NCI-H748 treated with DMSO at 0.1 percent for 48 hours (cell line): ENCODE measurements at places on chromosomes 6 and 20.

GRCh38 chr6:157107915-157108651, 215.2 kb downstream of the TMEM242 start:
- DNase-seq, result no peak

DNA sequence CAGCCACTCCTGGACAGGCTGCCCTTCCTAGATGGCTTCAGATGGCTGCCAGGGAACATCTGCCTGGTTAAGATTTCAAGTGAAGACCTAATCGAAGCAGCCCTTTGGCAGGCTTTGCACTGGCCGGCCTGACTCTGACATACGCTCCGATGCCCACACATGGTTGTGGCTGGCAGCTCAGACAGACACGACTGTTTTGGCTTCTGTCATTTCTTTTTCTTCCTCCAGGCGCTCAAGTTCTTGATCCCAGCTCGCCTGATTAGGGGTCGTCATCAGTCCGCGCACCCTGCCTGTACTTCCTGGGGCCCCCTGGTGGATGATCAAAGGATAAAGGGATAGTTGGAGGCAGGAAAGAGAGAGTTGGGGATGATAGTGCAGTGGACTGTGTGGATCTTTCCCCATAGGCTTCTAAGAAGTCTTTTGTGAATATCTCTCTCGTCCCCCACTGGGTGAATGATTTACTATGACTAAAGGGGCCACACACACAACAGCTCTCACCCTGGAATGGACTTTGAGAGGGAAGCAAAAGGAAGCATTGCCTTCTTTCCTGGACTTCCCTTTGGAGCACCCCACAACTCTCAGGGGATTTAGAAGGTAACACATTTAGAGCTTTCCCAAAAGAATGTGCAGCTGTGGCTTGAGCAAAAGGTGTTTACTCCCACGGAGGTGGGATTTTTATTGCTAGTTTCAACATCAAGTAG, 21.4 kb upstream of the TRAM2 start:
- peak; percentile 34 for DNase-seq

DNA sequence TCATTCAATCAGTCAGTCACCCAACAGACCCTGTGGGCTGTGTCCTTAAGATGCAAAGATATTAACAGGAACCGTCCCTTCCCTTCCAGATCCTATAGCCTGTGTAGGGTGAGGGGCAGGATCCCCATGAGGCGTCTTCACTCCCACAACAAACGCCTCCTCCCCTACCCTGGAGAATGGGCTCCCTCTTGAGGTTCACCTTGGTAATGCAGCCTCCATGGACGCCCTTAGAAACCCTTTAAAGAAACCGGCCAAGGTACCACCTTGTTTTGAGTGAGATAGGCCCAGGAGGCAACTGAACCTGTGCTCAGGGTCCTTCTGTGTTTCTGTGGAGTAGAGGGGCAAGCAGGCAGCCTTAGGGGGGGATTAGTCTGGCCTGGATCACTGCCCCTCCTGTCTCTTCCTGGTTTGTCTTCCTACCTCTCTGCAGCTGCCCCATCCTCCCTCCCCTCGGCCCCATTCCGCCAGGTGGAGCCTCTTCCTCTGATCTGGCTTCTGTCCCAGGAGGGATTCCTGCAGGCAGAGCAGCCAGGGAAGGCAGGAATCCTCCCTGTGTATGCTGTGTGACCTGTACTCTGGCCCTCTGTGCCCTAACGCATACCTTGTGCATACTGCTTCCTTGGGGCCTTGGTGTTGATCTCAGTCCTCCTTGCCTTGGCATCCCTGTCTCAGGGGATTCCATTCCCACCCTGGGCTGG, 6.6 kb upstream of the GUCA1A start:
- peak; percentile 83 for DNase-seq

GRCh38 chr6:152316024-152316423, 321.1 kb downstream of the SYNE1 start:
- no peak for DNase-seq

DNA sequence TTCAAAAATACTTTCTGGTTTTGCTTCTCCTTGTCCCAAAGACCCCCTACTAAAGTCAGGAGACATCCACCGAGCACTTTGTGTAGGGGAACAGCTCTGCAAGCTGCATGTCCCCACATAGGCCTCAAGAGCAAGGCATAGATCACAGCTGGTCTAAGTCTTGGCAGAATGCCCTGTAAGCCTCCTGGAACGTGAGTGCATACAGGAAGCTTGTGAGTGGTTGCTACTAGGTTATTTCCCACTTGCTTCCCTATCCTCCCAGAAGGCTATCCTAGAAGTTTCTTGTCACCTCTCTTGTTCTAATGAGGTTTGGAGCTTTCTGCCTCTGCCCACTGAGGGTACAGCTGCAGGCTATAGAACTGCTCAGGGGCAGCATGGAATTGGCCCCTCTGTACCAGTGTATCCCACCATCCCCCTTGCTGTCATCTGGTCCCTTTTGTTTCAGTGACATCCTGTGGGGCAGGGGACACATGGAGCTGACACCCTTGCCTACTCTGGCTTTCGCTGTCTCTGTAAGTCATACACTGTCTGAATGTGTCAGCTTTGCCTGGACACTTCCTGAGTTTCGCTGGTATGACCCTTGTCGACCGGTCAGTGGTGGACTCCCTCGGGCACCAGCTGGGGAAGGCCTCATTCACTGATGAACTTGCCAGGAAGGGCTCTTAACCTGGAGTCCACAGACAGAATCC, 35.6 kb upstream of the KCNK16 start:
- no peak for DNase-seq

GRCh38 chr6:12265791-12266190, 24.4 kb upstream of the EDN1 start:
- DNase-seq, result no peak

DNA sequence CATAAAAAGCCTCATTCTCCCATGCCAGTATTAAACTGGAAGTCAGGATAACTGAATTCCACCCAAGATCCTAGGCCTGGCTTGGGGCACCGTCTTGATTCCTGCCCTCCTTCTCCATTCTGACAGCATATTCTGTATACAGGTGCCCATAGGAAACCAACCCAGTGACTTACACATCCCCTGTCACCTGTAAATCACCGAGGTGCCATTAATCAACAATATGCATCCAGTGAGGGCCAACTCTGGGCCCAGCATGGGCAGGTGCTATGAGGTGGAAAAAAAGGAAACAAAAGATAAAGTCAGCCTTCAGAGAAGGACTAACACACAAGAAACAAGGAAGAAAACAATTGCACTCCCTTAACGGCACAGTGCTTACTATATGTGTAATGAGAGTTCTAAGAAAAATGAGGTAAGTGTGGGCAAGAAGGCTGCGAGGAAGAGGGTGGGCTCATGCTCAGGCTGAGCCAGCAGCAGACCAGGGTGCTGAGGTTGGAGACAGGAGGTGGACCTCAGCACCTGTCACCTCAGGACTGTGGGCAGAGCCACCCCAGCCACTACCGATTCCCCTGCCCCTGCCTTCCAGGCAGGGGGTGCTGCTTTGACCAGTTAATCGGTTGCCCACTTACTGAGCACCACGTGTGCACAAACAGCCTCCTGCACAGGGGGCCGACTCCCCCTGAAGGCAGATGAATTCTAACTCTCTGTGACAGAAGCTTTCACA, 105.9 kb downstream of the TRERF1 start:
- no peak for DNase-seq

GRCh38 chr6:68868646-68869045, 233.6 kb downstream of the ADGRB3 start:
- DNase-seq, result no peak

- no peak for DNase-seq
Measured at GRCh38 chr20:63037669-63038268, 31.0 kb upstream of the BHLHE23 start.

- no peak for DNase-seq
Measured at GRCh38 chr20:23623666-23624323, 14.0 kb downstream of the CST3 start.

DNA sequence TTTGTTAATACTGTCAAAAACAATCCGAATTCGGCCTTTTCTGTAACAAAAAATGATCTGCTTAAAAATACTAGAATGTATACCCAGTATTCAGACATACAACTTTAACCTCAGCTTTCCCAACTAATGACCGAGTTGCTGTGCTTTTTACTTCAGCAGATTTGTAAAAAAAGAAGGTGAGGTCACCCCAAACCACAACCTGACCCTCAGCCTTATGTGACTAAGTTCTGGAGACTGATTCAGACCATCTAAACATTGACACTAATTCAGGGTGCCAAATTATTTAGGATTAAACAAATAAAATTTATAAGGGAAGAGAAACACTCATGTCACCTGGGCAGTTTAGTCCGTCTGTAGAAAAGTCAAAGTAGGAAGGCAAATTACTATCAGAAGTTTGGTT, 7.7 kb downstream of the CCN6 start:
- DNase-seq, result no peak

DNA sequence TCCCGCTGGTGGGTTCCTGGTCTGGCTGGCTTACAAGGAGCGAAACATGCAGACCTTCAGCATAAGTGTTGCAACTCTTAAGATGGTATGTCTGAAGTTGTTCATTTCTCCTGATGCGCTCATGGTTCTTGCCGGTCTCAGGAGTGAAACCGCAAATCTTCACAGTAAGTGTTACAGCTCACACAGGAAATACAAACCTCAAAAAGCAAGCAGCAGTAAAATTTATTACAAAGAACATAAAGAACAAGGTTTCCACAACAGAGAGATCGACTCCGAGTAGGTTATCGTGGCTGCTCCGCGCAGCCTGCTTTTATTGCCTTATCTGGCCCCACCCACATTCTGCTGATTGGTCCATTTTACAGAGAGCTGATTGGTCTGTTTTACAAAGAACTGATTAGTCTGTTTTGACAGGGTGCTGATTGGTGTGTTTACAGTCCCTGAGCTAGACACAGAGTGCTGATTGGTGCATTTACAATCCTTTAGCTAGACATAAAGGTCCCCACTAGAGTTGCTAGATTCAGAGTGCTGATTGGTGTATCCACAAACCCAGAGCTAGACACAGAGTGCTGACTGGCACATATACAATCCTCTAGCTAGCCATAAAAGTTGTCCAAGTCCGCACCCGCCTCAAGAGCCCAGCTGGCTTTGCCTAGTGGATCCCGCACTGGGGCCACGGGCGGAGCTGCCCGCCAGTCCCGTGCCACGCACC, 39.2 kb downstream of the TRIM27 start:
- DNase-seq, result no peak

DNA sequence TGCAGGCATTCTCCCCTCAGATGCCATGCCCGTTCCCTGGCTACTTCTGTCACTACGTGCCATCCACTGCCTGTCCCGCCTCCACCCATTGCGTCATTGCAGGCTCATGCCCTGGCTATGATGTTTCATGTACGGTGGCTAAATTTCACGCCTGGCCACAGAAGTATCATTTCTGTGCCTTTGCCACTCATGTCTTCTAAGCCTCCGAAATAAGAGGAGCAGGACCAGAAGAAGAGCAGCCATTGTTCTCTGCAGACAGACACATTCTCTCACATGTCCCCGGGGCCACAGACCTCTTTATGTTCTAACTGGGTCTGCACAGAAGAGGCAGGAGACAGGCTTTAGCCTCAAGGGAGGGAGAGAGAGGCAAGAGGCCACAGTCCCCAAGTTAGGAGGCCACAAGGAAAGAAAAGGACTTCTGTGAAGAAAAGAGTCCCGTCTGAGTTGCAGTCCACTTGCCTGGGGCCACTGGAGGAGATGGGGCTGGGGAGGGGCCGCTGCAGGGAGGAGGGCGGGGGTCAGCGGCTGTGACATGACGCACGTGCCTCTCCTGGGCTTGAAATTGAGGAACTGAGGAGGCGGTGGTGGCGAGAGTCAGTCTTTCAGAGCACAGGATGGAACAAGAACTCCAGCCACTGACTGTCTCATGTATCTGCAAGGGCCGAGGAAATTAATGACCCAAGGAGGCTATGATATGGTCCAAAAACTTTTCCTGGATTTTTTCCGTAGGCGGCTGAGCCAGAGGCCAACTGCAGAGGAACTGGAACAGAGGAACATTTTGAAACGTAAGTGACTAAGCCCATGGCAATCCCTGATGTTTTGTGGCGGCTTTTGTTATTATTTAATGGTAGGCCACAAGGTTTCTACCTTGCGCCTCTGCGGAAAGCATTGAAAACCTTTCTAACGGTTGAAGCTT, 55.9 kb downstream of the TBC1D7 start:
- DNase-seq, result no peak

DNA sequence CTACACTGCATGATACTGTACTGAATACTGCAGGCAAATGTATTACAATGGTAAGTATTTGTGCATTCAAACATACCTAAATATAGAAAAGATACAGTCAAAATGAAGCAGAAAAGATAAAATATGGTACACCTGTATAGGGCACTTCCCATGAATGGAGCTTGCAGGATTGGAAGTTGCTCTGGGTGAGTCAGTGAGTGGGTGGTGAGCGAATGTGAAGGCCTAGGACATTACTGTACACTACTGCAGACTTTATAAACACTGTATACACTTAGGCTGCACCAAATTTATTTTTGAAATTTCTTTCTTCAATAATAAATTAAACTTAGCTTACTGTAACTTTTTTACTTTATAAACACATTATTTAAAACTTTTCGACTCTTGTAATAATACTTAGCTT, 213.1 kb downstream of the ATXN1 start:
- no peak for DNase-seq

- DNase-seq, result no peak
Measured at GRCh38 chr6:130776287-130776925, 50.8 kb upstream of the SMLR1 start.

DNA sequence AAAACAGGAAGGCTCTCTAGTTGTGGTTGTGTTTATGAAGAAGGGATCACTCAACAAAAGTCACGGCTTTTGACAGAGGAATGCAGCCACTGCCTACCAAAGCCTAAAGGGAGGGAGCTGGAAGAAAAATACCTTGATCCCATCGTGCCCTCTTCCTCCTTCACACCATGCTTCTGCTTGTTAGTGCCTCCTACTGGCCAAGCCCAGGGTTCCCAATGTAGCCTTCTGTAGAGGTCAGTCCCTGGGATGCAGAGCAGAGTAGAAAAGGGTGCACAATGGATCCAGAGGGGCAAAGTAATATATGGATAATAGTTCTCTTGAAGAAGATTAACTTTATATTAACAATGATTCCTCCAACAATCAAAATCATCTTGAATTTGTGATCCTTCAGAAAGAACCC, 293.5 kb upstream of the FERMT1 start:
- peak; percentile 83 for DNase-seq

GRCh38 chr20:982754-983153, 19.4 kb downstream of the RSPO4 start:
- DNase-seq, result no peak

DNA sequence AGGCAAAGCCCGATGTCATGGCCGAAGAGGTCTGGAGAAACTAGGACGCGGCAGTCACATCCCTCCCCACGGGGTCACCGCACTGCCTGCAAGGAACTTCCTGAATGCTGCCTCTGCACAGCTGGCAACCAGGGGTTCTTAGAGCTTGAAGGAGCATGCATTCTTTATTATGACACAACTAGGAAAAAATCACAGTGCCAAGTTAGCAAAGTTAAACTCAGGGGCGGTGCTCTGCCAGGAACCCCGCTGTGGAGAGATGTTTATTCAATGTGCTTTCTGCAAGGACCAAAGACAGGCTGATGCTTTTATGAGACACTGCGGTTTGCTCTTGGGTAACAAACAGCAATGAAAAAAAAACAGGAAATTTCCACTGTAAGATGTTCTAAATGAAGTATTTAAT, 287.3 kb upstream of the FOXQ1 start:
- no peak for DNase-seq
